ENCODE measurements at places on chromosomes 16 and 17.

DNA sequence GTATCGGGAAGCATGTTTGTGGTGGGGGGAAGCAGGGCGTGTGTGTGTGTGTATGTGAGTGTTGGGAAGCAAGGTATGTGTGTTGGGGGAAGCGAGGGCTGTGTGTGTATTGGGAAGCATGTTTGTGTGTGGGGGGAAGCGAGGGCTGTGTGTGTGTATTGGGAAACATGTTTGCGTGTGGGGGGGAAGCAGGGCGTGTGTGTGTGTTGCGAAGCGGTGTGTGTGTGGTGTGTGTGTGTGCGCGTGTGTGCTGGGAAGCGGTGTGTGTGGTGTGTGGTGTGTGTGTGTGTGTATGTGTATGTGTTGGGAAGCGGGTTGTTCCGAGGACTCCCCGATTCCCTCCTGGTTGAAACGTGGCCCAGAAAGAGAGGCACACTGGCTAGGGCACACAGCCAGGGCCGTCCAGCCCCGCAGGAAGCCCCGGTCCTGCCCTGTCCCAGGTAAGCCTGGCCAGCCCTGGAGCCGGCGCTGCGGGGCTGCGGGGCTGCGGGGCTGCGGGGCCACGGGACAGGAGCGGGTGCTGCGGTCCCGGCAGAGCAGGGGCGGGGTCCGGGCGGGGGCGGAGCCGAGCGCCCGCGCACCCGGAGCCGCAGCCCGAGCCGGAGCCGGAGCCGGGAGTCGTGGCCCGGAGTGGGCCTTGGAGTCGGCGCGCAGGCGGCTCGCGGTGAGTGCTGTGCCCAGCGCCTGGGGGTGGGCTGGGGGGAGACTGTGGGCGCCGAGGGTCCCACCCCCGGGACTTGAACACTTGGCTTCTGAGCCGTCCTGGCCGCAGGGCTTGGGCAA lies at the start of gene NOD2:
Gene NOD2, plus strand, starts transcription at position 608 of the 783 bp plus-strand sequence. CDS start 5,890 bp downstream, outside the sequence.
- peak; percentile 78 for DNase-seq

GRCh38 chr16:67192781-67193361 lies 916 bp downstream of the E2F4 start:
- no peak for DNase-seq

DNA sequence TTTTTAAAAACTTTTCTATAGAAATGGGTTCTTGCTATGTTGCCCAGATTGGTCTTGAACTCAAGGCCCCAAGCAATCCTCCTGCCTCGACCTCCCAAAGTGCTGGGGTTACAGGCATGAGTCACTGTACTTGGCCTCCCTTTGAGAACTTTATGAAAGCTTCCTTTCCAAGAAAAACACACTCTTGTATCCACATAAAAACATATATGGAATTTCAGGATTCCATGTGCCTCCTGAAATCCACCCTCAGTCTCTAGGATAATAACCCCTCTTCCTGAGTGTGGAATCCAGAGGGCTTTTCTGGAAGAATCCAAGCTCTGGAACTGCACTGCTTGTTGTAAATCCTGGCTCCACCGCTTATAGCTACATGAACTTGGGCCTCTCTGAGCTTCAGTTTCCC lies 53.2 kb upstream of the MRTFB start:
- no peak for DNase-seq

GRCh38 chr17:32357615-32358014 lies 7.7 kb downstream of the ZNF207 start:
- no peak for DNase-seq

DNA sequence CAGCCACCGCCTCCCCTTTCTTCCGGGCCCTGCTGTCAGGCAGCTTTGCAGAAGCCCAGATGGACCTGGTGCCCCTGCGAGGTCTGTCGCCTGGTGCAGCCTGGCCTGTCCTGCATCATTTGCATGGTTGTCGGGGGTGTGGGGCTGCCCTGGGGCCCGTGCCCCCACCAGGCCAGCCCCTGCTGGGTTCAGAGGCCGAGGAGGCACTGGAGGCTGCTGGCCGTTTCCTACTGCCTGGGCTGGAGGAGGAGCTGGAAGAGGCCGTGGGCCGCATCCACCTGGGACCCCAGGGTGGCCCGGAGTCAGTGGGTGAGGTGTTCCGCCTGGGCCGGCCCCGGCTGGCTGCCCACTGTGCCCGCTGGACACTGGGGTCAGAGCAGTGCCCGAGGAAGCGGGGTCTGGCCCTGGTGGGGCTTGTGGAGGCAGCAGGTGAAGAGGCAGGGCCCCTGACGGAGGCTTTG lies 5.5 kb upstream of the TGFB1I1 start:
- DNase-seq, result no peak

GRCh38 chr17:10729334-10730193 lies at the start of gene TMEM220:
TMEM220 (minus strand) TSS chr17:10730023; CDS start chr17:10729851, 172 bp downstream.
- peak; percentile 79 for DNase-seq

- DNase-seq, result peak; percentile 86
Measured at GRCh38 chr17:181245-182049, at the start of gene DOC2B. DOC2B (minus strand) TSS chr17:181650; CDS start chr17:181479, 171 bp downstream.

GRCh38 chr17:32861981-32862380 lies 14.9 kb downstream of the MYO1D start:
- no peak for DNase-seq

DNA sequence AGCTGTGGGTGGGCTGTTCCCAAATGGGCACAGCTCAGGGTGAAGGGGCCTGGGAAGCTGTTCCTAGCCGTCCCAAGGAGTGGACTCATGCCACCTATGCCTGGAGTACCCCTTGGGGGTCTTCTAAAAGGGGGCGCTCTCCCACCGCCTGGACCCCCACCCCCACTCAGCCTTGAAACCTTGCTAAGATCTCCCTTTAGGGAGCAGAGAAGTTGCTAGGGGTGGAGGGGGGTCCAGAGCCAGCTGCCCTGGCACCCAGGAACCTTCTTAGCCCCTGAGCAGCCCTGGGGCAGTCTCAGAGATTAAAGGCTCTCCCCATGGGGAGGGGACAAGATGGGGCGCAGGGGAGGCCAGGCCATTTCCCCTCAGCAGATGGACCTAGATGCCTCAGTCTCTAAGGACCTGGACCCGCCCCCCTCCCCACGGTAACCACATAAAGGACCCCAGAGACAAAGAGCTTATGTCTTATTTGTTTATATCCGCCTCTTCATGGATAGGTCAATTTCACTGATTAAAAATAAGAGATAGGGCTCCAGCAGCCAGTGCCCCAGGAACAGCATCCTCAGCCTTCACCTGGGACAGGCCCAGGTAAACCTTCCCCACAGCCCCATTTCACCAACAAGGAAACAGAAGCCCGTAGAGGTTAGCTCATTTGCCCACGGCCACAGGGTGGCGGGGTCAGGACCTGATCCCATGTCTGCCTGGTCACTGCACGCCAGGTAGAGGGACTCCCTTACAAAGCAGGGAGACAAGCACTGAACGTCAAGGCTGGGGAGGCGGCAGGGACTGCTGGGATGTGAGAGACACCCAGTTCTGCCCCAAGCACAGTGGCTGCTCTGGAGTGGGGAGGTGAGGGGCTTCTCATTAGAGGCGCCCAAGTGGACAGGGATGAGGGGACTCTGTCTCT lies 3.4 kb downstream of the MTSS2 start:
- no peak for DNase-seq

DNA sequence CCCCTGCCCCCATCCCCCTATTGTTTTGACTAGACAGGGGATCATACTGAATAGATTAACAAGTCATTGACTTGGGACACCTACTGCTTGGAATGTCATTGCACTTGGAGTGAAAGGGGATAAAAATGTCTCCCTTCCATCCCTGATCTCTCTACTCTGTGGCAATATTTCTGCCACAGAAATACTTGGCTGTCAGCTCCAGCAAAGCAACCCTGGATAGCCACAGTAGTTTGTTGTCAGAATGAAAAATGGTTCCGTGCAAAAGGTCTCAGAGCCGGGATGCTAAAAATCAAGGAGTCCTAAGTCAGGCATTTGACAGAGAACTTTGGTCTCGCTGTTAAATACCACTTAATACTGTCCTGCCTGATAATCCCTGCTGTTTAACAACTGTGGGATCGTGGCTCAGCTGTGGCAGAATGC lies 722.0 kb upstream of the SOX9 start:
- DNase-seq, result no peak

GRCh38 chr17:63716426-63716825 lies 16.5 kb upstream of the LIMD2 start:
- no peak for DNase-seq

- no peak for DNase-seq
Measured at GRCh38 chr17:74391771-74392170, 24.5 kb downstream of the GPR142 start.

DNA sequence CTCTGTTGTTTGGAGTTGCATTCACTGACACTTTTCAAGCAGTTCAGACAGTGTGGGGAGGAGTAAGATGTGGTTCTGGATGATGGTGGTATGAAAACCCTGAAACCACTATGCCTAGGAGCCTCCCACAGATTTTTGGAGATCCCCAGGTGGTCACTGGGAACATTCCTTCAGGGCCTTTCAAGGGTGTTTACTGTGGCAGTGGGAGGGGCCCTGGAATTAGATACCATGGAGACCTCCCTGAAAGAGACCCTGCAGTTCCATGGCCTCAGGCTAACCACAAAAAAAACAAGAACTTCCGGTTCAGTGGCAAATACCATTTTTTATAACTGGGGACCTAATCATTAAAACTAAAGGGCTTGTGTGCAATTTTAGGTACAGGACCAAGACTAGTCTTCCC lies 79.9 kb downstream of the TMEM100 start:
- no peak for DNase-seq

DNA sequence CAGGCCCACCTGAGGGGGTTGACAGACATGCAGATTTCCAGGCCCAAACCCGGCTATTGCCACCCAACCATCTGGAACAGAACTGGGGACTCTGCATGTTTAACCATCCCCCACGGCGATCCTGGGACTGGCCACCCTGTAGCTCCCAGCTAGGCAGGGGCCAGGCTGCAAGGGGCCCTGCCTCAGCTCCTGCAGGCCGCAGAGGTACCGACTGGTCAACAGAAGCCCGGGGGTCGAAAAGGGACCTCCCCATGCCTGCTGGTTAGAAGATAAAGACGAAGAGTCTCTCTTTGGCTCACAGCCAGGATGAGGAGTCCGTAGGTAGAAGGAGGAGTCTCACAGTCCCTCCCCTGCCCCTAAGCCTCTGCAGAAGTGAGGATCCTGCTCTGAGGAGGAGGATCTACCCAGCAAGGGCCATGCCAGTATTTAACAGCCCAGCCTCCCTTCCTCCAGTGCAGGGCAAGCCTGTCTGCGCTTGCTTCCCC lies 223.4 kb upstream of the TNRC6C start:
- no peak for DNase-seq

- no peak for DNase-seq
Measured at GRCh38 chr17:37211136-37211535, 164.6 kb upstream of the C17orf78 start.

- DNase-seq, result no peak
Measured at GRCh38 chr17:6756425-6757031, 682 bp downstream of the XAF1 start.

DNA sequence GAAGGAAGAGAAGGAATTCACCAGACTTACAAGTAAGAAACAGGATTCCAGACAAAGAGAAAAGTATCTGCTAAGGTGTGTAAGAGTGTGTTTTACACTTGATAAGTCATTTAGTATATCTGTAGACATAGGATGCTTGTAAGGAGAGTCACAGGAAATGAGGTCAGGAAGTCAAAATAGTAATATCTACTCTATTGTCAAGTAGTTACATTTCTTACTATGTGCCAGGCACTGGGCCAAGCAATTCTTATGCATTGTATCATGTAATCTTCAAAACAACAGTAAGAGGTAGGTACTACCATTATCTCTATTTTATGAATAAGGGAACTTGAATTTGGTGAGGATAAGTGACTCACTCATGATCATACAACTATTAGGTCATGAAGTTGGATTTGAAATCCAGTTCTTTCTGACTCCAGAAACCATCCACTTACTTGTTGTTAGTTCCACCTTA lies 129.1 kb downstream of the SNX11 start:
- no peak for DNase-seq

DNA sequence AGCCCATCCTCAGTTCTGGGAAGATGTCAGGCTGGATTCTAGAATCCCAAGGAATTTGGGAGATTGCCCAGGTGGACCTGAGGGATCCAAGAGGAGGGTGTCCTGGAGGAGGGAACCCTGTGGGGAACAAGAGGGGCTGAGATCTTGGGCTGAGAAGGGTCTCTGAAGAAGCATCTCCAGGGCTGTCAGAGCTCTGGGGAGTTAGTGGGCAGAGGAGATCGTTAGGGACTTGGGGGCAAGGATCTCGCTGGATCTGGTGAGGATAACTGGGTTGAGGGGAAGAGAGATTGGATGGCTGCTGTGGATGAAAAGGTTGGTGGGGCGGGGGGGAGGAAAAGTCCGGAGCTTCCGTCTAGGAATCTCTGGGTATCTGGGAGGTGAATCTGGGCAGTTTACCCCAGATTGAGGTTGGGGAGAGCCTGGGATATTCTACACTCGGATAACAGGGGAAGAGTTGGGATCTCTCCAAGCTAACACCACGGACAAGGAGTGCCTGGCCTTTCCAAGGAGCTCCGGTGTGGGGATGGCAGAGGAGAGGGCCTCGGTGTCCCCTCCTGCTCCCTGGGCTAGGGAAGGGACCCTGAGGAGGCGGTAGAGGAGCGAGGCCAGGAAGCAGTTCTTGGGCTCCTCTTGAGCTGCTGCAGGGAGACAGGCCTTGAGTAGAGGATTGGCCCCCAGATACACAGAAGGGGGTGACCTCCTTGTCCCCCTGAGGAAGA lies 1.7 kb downstream of the FBXL19 start:
- DNase-seq, result no peak

GRCh38 chr17:50697062-50697461 lies 10.7 kb downstream of the ANKRD40 start:
- no peak for DNase-seq

- peak; percentile 37 for DNase-seq
Measured at GRCh38 chr17:49210158-49211029, at the start of the genes ABI3 and GNGT2. ABI3 (plus strand) TSS chr17:49210707; CDS start chr17:49210725, 18 bp downstream. GNGT2 (minus strand) TSS chr17:49210574; CDS start chr17:49207422, 3,152 bp downstream.

GRCh38 chr17:50793007-50793406 lies 25.7 kb upstream of the ANKRD40CL start:
- no peak for DNase-seq

DNA sequence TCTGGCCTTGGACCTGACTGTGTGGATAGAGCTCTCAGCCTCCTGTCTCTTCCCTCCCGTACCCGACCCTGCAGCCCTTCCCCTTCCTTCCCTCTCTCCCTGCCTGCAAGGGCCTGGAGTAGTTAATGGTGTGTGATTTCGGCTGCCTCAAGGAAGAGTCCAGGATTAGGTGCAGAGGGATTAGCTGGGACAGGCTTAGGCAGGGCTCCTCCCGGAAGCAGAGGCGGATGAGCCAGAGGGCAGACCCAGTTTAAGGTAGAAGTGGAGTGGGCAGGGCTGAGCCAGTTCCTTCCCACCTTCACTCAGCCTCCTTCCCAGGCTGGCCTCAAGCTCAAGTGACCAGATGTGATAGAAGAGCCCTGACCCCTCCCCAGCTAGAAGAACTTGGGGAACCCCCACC lies 16.8 kb downstream of the GUCY2D start:
- DNase-seq, result no peak

- peak; percentile 73 for DNase-seq
Measured at GRCh38 chr17:38421171-38421841, 7.0 kb upstream of the ARHGAP23 start.
